Lower leg skin (tissue), 4 donors: ENCODE measurements at places on chromosomes 4 and X. TPM values are rescaled to one million over a fixed set of nuclear protein-coding genes. Genes with fewer than 3 reads are reported as not detected.

Gene WDFY3
- 89.8 TPM for total RNA-seq

Gene FOXR2
- total RNA-seq: not detected

Gene PAGE2
- not detected for total RNA-seq

Gene CCDC158
- 0.36 TPM for total RNA-seq

Gene PCDH19
- total RNA-seq: 2.1 TPM

Gene HSFX1
- 2.1 TPM for total RNA-seq

DNA sequence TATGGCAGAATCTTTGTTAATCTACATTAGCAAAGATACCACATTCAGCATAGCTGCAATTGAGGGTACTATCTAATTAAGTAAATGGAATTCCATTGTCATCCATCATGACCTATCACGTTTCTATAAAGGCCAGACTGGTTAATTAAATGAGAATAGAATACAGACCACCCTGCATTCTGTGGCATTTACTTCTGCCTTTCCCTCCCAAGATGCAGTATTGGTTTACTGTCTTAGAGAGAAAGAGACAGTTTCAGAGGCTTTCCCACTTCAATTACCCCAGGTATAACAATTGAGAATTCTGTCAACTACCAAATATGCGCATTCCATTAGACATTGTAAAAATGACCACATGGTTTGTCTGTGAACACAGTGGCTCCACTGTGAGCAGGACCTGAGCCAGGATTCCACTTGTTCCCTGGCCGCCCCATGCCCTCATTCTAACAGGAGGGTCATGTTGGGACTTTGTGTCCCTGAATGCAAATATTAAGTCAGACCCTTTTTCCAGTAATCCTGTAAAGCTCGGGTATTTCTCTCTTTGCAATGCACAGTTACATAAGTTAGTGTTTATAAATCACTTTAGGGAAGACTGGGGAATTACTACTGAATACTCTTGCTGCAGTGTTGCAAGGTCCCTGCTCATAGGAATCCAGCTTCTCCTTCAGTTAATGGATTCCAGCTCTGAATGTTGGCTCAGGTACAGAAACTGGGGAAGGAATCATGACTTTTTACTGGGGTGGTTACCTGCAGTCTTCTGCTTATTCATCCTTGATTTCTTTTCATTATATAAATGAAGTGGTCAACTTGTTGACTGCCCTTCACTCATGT is 261.0 kb downstream of the PDGFC start:
- DNase-seq: no peak

DNA sequence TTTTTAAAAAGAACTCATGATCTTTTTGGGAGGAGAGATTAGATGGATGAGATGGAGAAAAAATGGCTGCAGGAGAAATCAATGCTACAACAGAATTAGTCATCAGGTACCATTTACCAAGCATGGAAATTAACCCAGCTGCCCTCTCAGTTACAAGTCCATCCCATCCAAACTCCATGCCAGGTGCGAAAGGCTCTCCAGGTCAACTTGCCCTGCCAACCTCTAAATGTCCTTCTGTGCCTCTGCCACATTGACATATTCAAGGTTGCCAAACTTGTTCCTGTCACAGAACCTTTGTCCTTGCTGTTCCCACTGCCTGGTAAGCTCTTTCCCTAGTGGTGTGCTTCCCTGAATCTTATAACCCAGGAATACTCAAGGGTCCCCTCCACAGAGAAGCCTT is 7.2 kb downstream of the SPATA18 start:
- no peak for DNase-seq

GRCh38 chr4:34043131-34043530 is 2201.2 kb downstream of the ARAP2 start:
- no peak for DNase-seq

GRCh38 chr4:791898-792625 is 33.9 kb downstream of the CPLX1 start:
- no peak for DNase-seq

DNA sequence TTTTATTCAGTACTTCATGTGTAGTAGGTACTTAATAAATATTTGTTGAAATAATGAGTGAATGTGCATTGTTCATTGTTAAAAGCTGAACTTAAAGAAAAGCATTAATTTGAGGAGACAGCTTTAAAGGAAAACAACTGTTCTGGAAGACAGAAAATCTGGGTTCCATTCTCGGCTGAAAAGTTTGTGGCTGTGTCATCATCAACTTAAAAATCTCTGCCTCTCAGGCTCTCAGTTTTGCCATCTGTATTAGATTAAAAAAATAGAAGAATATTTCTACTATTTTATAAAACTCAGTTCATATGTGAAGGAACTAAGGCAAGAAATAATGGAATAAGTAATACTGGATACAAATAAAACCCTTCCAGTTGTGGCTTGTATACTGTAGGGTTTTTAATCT is 62.5 kb downstream of the FSTL5 start:
- no peak for DNase-seq

DNA sequence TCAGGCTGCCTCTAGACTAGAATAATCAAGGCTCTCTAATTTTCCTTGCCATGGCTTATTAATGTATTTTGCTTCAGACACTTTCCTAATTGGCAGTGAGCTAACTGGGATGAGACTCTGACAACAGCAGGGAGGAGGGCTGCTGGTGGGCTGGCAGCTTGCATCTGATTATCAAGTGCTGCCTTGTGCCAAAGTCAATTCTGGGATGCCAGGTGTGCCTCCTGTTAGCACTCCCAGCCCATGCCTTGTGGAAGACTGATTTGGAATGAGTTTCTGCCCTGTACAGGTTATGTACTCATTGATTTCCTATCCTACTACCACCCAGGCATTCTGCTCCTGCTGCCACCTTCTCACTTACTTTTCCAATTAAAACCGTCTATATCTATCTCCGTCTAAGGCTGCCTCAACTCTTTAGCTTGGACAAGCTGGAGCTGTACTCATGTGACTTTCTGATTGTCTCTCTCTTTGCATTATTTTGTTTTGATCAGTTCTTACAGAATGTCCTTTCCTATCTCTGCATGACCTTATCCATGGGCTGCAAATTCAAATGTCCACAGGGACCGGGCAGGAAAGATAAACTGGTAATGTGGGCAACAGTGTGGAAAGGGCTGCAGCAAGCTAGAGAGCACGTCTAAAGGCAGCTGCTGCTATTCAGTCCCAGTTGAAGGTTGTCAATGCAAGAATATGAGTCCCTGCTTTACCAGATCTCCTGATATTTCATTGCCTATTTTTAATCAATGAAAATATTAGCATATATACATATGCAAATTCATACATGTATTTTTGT is 112.6 kb downstream of the GABRA2 start:
- DNase-seq: no peak

DNA sequence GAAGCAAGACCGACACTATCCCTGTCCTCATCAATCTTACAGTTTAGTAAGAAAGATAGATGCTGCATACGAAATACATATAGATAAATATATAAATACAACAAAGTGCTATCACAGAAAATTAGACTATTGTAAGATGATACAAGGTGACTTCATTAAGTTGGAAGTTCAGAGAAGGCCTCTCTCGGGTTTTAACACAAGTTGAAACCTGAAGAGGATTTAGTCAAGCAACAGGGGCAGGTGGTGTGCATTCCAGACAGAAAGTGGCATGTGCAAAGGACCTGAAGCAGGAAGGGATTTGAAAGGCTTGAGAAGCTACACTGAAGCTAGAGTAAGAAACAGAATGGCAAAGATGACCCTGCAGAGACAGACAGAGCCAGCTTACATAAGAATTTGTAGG is 36.5 kb downstream of the USP46 start:
- DNase-seq: no peak

GRCh38 chrX:54999717-55000598 is at the start of gene APEX2:
TSS of gene APEX2 (plus strand) at chrX:55000363. CDS start at chrX:55000423, 60 bp downstream.
- peak; percentile 87 for DNase-seq

DNA sequence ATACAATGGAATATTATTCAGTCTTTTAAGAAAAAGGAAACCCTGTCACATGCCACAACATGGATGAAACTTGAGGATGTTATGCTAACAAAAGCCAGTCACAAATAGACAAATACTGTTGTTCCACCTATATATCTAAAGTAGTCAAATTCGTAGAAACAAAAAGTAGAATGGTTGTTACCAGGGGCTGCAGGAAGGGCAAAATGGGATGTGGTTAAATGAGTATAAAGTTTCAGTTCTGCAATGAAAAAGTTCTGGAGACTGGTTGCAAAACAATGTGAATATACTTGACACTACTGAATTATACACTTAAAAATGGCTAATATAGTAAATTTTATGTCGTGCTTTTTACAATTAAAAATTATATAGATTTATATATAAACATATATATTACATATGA is 12.2 kb downstream of the SPOCK3 start:
- DNase-seq: no peak
